Left renal pelvis (tissue), 4 donors: ENCODE measurements at places on chromosomes 2 and 18. TPM values are rescaled to one million over a fixed set of nuclear protein-coding genes. Genes with fewer than 3 reads are reported as not detected.

GRCh38 chr18:59897321-59897954, 2.4 kb upstream of the PMAIP1 start:
- no peak for DNase-seq

Gene HDHD2
- 60.8 TPM for polyA plus RNA-seq

GRCh38 chr2:52639692-52640091, 1127.9 kb upstream of the CHAC2 start:
- no peak for DNase-seq

DNA sequence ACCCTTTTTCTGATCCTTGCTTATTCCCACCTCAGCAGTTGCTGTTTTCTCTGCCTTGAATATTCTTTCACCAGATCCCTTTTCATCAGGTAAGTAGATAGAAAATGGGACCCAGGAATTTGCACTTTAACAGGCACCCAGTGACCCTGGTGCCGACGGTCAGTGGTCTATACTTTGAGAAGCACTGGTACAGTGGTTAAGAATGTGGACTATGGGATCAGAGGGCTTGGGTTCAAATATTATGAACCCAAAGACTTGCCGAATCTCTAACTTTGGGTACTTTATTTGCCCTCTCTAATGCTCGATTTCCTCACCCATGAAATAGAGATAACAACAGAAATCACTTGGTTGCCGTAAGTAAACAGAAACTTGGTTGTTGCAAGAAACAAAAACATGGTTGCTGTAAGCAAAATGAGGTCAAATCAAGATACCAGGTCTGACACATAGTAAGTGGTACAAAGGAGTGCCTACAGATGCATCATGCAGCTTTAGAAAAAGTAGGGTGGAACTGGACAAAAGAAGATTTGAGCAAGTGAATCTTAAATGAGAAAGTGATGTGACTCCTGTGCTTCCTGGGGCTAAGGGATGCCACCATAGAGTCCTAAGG, 69.5 kb upstream of the GLS start:
- no peak for DNase-seq

- DNase-seq = no peak
Observed at GRCh38 chr2:65969161-65969560, 465.8 kb upstream of the MEIS1 start.

Gene NT5C1B
- 0.96 TPM for polyA plus RNA-seq

GRCh38 chr2:38935568-38936172, 46.0 kb downstream of the ARHGEF33 start:
- no peak for DNase-seq

DNA sequence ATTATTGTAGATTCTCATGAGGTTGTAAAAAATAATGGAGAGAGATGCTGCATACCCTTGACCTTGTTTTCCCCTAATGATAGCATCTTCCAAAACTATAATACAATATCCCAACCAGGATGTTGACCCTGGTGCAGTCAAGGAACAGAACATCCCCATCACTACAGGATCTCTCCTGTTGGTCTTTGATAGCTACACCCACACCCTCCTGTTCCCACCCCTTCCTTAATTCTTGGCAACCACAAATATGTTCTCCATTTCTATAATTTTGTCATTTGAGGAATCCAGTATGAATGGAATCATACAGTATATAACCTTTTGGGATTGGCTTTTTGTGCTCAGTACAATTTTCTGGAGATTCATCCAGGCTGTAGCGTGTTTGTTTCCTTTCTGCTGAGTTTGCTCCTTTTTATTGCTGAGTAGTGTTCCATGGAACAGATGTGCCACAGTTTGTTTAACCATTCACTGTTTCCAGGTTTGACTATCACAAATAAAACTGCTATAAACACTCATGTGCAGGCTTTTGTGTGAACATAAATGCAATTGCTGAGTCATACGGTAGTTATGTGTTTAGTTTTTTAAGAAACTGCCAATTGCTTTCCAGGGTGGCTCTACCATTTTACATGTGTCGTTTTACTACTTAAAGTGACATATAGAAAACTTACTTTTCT, 22.2 kb downstream of the MCFD2 start:
- no peak for DNase-seq

GRCh38 chr2:204060841-204061240, 124.3 kb downstream of the ICOS start:
- no peak for DNase-seq

- DNase-seq = no peak
Observed at GRCh38 chr2:215361211-215361875, 49.5 kb downstream of the ATIC start.

- DNase-seq = no peak
Observed at GRCh38 chr2:101064868-101065549, 62.9 kb downstream of the RPL31 start.

DNA sequence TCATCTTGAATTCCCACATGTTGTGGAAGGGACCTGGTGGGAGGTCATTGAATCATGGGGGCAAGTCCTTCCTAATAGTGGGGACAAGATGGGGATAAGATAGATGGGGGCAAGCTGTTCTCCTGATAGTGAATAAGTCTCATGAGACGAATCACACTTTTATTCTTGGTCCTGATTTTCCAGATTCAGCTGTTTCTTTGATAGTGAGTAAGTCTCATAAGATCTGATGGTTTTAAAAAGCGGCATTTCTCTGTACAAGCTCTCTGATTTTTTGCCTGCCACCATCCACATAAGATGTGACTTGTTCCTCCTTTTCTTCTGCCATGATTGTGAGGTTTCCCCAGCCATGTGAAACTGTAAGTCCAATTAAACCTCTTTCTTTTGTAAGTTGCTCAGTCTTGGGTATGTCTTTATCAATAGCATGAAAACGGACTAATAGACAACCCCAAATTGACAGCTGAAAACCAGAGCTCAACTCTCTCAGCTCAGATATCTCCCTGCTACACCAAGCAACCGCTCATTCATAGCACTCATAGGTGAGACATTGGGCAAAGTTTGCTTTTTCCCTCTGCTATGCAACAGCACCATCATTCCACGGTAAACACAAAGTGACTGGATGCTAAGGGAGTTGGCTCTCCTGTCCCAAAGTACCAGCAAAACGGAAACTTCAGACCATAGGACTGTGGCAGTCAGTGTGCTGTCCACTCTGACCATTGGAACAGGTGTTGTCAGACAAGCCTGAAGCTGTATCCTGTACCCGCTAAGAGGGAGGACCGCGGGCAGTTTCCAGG, 44.9 kb upstream of the TBC1D8 start:
- DNase-seq = no peak
